ENCODE measurements at places on chromosomes 11 and 22.

DNA sequence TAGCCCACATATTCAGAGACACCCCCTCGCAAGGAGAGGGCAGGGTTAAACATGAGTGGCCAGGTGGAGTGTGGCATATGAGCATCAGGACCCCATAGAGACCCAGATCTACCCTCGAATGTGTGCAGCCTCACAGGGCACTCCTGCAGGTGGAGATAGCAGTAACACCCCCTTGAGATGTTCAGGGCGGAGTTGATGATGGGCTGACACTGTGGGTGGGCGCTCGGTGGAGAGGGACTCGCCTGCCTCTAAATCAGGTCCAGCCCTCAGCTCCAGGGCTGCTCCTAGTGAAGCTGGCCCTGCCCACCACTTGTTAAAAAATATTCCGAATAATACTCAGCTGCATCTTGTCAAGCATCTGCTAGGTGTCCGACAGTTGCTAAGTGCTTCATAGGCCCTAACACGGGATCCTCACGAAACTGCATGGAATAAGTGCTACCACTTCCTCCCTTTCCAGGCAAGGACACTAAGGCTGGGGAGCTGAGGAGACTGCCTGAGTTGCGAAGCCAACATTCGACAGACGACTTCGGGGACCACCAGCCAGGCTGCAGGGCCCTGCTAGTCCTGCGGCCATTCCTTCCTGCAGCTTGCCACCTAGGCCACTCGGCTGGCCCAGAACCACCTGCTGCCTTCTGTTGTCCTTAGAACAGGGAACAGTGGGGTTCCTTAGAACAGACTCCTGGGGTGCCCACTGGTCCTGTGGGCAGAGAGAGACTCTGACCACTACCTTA lies 74.0 kb upstream of the WNT11 start:
- no peak for DNase-seq

GRCh38 chr11:35162745-35163144 lies 23.8 kb downstream of the CD44 start:
- no peak for DNase-seq

- no peak for DNase-seq
Measured at GRCh38 chr11:28123151-28123581, 15.0 kb downstream of the METTL15 start.

DNA sequence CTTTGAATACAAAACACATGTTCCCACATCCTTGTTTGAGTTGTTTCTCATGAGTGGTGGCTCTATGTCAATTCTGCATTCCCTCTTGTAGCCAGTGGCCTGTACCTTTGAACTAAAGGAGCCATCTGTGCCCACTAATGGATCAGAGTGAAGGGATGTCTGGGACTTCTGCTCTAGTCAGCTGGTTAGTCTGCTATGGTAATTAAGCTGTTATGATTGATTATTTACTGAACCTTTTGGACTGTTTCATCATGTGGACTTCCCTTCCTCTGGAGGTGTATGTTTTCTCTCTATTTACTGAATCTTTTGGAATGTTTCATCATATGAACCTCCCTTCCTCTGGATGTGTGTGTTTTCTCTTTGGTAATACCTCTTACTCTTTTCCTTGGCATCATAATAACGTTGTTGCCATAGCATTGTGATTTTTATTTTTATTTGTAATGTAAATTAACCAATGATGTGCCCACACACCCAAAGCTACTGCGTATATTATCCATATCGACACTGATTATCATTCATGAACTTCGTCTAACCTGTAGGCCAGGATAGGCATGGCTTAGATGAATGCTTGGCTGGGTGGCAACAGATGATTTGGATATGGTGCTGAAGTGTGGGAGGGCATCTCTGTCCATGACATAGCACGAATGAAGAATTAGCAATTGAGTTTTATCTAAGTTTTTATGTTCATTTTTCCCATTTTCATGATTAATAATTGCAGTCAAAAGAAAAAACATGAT lies 112.3 kb upstream of the SORL1-AS1 start:
- no peak for DNase-seq

DNA sequence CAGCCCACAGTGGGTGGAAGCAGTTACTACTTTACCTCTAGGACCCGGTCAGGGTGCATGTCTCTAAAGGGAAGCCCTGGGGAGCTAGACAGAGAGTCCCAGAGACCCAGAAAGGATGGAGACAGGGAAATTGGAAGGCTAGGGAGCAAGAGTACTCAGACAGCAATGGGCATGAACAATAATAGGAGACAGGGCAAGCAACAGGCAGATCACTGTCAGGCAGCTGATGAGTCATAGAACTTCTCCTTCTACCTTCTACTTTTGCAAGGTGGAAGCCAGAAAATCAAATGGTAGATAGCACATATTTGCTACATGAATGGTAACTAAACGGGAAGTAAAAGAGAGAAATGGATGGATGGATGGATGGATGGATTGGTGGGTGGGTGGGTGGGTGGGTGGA lies 19.6 kb downstream of the CD5 start:
- no peak for DNase-seq

GRCh38 chr11:24828938-24829605 lies 332.2 kb downstream of the LUZP2 start:
- no peak for DNase-seq

DNA sequence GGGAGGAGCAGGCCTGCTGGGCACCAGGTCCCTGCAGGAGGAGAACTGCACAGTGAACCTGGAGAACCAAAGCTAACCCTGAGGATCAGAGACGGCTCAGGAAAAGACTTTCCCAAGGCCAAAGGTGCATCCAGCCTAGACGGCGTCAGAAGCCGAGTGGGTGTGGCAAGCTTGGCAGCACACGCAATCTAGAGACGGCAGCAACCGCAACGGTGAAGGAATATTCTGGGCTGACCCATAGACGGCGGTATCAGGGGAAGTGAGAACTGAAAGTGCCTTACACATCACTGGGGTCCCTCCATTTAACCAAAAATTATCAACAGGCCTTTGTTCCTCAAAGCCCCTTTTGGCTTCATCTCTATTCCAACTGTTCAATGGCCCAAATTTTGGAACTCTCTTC lies 26.2 kb downstream of the SPATA19 start:
- no peak for DNase-seq

GRCh38 chr22:46656856-46657654 lies 36.9 kb downstream of the GRAMD4 start:
- DNase-seq = no peak

GRCh38 chr11:63493127-63493526 lies 2.2 kb upstream of the PLAAT5 start:
- no peak for DNase-seq

- DNase-seq = no peak
Measured at GRCh38 chr22:46452195-46453005, 85.0 kb downstream of the CELSR1 start.

DNA sequence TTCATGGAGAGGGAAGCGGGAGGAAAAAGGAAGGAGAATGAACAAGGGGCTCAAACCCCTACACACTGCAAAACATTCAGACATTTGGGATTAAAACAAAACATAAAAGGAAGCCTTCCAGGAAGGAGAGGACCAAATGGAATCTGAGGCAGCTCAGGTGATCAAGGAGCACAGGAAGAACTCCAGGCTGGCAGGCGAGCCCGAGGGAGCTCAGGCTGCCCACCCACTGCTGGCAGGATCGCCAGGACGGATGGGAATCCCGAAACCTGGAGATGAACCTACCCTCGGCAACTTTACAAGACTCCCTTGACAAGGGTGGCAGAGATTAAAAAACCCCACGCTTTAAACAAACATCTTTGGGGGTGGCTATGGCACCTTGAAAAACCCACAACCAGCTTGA lies 5.0 kb upstream of the PYGM start:
- DNase-seq = no peak

- DNase-seq = peak; percentile 37
Measured at GRCh38 chr11:120303004-120303637, 22.0 kb upstream of the TLCD5 start.

DNA sequence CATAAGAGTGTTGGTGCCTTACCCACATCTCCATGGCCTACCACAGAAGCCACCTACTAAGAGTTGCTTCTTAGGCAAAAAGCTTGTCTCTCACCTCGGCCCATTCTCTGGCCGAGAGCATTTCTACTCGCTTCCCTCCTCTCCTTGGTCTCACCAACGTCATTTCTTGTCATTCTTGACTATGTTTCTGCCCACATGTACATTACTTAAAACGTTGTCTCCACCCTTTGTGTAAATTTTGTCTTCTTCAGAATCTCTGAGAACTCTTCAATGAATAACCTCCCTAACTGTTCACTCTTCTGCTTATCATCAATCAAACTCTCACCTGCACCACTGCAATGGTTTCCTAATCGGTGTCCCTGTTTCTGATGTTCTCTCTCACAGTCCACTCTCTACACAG lies 20.1 kb downstream of the SOX6 start:
- DNase-seq = no peak

GRCh38 chr22:46173152-46173551 lies 22.8 kb downstream of the PPARA start:
- no peak for DNase-seq

DNA sequence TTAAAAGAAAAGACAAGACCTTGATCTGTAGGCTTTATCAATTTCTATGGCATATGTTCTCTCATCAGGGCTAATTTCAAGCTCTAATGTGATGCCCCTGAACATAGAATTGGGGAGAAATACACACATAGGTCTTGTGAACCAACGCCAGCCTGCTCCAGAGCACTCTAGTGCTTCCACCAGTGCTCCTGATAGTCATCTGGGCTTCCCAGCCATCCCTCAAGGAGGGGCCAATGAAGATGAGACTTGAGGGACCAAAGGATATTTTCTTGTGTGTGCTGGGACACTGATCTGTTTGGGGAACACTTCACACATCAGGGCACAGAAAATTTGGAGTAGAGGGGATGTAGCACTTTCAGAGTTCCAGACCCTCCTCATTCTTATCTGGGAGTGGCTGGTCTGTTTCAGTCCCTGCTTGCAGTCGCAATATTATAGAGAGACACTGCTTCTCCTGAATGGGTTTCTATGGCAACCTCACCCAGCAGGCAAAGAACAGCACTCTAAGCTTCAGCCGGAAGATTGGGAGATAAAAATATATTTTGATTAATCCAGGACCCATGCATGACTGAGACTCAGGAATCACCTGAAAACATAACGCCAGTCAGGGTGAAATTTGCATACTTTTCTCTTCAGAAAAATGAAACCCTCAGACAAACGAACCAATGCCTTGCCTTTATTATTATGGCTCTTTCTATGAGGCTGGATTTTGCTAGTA lies 28.4 kb upstream of the SCN3B start:
- DNase-seq = no peak

DNA sequence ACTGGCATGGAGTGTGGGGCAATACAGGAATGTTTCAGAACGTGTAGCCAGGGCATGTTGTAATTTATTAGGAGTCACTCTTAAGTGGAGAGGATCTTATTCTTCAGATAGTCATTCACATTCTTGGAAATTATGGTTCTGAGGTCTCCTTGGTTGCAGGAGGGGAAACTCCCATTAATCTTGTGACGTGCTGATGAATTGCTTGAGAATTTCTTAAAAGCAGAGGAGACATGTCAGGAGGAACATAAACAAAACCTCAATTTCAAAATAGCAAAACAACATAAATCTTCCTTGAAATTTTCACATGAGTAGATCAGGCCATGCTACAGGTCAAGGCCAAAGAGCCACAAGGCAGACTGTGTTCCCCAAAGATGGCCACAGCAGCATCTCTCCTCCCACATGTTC lies 50.4 kb downstream of the ADM start:
- no peak for DNase-seq

- DNase-seq = peak; percentile 26
Measured at GRCh38 chr11:125591649-125592304, 875 bp upstream of the STT3A start.

- no peak for DNase-seq
Measured at GRCh38 chr11:125463590-125464269, 32.3 kb downstream of the FEZ1 start.

- DNase-seq = no peak
Measured at GRCh38 chr22:43239193-43239780, 52.4 kb upstream of the TTLL12 start.

DNA sequence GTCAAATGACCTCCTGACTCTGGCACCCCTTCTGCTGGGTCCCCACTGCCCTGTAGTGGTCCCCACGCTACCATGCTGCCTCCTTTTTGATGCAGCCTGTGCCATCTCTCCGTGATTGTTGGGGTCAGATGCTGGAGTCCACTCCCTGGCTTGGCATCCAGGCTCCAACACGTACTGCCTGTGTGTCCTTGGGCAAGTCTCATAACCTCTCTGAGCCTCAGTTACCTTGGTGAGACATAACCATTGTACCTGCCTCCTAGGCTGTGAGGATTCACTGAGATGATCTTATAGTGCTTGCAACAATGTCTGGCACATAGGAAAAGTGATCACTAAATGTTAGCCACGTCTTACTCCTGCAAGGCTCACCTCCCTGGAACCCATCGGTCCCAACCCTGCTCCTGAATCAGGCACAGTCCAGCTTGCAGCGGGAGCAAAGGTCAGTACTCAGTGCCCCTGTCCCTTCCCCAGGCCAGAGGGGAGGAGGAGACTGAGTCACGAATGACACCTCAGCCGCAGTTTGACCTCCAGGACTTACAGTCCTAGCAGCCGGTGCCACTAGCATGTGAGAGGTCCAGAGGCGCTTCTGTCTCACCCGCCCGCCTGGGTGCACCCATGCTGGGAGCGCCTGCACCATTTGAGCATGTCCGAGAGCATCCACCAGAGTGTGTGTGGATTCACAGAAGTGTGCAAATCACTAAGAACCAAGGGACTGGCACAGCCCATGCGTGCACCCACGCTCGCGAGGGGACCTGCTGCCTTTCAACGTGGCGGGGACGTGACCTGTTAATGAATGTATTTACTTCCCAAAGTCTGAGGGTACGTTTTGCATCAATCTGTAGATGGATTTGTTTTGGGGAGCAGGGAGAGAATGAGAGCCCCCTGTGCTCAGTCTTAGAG lies 3.0 kb upstream of the APOA4 start:
- DNase-seq = no peak

GRCh38 chr11:121376130-121376529 lies 76.0 kb upstream of the SORL1 start:
- DNase-seq = no peak

DNA sequence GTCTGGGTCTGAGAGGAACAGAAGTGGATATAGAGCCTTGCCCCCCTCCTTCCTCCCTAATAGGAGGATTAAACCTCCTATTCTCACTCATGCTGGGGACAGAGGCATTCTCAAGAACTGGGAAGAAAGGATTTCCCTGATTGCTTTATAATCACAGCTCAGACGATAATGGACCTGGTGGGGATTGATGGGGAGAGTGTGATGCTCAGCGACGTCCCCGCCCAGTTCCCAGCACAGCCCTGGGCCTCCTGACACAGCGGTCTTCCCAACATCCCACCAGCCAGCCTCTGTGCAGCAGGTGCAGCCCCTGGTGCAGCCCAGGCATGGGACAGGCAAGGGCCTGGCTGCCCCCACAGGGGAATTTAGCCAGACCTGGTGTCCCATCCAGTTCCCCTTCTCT lies 28.4 kb downstream of the TRIM29 start:
- DNase-seq = no peak

- DNase-seq = no peak
Measured at GRCh38 chr11:3867209-3868091, 12.0 kb downstream of the STIM1 start.

GRCh38 chr11:73292525-73292894 lies 15.6 kb upstream of the ARHGEF17 start:
- no peak for DNase-seq

DNA sequence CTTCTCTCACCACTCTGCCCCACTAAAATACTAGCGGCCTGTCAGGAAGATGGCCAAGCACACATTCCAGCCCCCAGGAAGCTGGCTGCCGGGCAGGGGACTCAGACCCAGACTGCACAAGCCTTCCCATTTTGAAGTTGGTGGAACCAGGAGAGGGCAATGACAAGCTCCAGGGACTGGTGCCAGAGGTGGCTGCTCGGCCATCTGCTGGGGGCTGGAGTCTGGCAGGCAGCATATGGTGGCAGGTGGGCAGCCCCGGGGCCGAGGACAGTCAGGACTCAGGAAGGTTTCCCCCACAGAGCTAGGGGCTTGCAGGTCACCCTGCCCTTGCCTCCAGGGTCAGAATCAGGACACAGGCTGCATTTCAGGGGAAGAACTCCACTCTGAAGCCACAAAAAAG lies 22.6 kb downstream of the KCNJ5 start:
- no peak for DNase-seq

All from activated naive CD4-positive, alpha-beta T cell (primary cell).